ENCODE measurements at places on chromosomes 4 and X.
A peak's percentile ranks its signal among the peaks of the same experiment; 100 is the strongest.

DNA sequence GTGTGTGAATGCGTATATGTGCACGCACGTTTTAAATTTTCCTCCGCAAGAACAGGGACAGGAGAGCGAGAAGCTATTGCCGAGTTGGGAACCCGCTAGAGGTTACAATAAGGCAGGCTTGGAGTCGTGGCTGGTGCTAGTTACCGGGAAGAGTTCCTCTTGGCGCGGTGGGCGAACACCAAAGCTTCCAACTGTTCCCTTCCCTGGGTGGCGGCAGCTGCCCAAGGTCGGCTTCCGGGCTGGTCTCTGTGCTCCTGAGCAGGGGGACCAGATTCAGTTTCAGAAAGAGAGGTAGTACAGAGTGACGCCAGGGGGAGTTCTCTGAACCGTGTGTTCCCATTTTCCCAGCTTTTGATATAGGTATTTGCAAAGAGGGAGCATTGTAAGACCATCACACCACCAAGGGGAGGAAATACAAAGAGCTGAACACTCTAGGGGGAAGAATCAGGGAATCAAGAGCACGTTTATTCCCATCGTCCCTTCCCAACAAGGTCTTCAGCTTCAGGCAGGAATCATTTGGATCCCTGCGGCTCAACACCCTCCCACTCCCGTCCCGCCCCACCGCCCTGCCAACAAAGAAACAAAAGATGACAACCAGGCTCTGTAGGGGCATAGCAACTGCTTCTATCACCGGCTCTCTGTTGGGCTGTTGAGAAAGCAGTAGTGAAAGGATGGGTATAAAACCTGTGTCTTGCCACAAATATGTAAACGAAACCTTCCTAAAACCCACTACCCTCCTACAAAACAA, 113.6 kb upstream of the TEX13C start:
- peak; percentile 6 for DNase-seq

GRCh38 chr4:33739884-33740632, 2504.3 kb downstream of the ARAP2 start:
- no peak for DNase-seq

DNA sequence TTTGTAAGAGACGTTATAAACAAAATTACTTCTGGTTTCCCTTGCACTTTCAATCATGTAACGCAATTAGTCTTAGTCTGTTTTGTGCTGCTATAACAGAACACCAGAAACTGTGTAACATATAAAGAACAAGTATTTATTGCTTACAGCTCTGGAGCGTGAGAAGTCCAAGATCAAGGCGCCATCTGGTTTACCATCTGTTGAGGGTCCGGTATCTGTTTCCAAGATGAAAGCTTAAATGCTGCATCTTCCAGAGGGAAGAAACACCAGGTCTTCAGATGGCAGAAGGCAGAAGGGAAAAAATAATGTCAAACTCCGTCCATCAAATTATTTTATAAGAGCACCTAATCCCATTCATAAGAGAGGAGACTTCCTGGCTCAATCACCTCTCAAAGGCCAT, 474.1 kb downstream of the PDGFC start:
- DNase-seq: no peak

GRCh38 chr4:127138586-127138985, 494.2 kb upstream of the INTU start:
- no peak for DNase-seq

DNA sequence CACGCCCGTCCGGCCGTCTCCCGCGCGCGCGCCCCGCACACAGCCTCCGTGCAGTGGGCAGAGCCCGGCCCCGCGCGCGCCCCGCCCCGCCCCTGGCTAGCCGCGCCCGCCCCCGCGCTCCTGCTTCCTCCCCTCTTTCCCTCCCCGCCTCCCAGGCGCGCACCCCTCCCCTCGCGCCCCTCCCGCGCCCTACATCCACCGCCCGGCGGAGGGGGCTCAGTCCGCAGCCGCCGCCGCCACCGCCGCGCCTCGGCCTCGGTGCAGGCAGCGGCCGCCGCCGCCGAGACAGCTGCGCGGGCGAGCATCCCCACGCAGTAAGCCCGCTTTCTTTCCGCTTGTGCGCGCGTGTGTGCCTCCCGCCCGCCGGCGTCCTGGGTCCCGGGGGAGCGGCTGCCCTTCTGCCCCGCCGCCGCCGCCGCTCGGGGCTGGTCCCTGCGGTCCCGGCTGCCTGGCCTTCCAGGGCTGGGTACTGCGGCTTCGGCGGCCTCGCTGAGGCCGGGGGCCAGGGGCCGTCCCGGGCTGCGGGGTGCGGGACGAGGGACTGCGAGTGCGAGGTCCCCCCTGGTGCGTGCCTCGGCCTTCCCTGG, at the start of gene FHL1:
FHL1 (plus strand) TSS at position 219 of the 587 bp plus-strand sequence.
- DNase-seq: no peak

DNA sequence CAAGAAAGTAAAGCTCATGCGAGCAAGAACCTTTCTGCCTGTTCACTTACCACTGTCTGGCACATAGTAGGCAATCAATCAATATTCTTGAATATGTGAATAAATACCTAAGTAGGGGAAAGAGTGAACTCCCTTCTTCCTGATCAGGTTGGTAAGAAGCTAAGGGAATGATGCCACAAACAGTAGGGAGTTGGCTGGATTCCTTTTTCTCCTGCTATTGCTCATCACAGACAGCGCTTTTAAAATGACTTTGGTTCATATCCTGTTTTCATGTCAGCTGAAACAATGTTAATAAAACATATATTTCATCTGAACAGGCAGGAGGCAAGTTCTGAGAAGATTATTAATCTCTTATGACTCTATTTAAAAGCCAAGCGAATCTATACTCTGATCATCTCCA, 99.2 kb downstream of the NSUN7 start:
- DNase-seq: no peak

GRCh38 chr4:4984186-4984585, 35.1 kb downstream of the CYTL1 start:
- DNase-seq: no peak

DNA sequence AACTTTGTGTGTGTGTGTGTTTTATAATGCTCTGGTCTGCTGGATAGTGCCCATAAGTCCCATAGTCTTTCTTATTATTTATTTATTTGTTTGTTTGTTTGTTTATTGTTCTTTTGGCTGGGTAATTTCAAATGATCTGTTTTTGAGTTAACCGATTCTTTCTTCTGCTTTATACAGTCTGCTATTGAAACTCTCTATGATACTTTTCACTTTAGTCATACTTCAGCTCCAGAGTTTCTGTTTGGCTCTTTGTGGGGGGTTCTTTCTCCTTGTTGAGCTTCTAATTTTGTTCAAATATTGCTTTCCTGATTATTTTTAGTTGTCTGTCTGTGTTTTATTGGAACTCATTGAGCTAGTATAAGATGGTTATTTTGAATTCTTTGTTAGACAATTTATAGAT, 10.0 kb downstream of the CXCL3 start:
- no peak for DNase-seq

DNA sequence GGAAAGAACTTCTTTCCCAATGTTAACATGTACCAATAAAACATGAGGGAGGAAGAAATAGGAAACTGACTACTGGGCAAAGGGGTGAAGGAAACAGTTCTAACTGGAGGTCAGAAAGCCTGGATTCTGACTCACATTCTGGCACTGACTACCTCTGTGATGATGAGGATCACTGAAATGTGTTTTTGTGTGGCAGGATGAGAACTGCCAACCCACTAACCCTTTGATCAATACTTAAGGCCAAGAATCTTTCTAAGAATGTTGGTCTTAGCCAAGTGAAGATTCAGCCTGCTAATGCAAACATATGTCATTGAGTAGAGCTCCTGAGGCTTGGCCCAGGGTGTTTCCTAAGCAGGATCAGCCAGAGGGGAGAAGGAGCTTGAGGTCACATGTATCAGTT, 4.6 kb downstream of the ALAS2 start:
- no peak for DNase-seq

DNA sequence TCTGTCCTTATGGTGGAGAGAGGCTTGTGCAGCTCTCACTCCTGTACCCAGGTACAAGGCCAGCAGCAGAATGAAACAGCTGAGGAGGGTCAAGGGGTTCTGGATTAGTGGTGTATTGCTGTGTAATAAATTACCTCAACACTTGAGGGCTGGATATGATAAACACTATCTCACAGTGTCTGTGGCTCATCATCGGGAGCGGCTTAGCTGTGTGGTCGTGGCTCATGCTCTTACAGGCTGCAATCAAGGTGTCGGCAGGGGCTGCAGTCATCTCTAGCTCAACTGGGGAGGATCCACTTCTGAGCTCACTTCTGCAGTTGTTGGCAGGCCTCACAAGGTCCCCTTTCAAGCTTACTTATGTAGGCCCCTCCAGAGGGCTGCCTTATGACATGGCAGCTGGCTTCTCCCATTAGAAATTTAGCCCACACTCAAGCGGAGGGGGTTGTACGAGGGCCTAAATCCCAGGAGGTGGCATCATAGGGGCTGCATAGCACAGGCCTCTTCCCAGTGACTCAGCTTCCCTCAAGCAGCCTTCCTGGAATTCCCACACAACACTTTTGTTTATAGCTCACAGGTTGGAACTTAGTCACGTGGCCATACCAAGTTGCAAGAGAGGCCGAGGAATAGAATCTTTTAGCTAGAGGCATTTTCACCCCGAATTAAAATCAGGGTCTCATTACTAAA, 148.2 kb upstream of the RPS6KA3 start:
- no peak for DNase-seq

DNA sequence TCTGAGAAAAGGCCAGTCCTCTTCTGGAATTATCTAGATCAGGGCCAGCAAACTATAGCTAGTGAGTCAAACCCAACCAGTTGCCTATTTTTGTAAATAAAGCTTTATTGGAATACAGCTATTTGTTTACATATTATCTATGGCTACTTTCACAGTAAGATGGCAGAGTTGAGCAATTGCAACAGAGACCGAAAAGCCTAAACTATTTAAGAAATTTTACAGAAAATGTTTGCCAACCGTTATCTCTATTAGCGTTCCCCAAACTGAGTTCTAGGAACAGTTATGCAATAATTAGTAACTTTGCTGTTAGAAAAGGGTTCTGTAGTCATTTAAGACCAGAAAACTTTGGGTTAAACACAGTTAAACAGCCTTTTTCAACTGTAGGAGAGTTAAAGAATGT, 10.5 kb downstream of the TEX13B start:
- no peak for DNase-seq

DNA sequence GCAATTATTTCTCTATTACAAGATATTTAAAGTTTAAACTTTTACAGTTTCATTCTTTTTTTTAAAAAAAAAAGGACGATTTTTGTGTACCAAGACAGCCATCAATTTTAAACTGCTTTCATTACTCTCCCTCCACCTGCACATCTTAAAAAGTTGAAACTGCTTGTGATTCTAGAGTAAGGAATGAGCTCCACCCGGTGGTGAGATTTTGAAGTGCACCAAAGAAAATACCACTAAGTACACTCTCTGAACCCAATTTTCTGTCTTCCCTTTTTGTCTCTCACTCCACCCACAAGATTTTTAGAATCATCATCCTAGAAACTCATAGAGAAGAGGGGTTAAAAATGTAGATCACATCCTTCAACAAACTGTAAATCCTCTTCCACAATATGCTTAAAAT, 91.3 kb upstream of the WDR44 start:
- peak; percentile 20 for DNase-seq

GRCh38 chr4:15395311-15395710, 32.5 kb upstream of the C1QTNF7 start:
- DNase-seq: no peak

GRCh38 chr4:126372634-126373033, 1057.9 kb downstream of the FAT4 start:
- no peak for DNase-seq

Data from COLO829 (cell line).